ENCODE measurements at places on chromosomes 2 and 18.

GRCh38 chr2:88139203-88139702, 11.4 kb upstream of the FABP1 start:
- DNase-seq, result no peak

- DNase-seq, result peak; percentile 41
Measured at GRCh38 chr2:203022751-203023150, 8.1 kb downstream of the NBEAL1 start.

- DNase-seq, result no peak
Measured at GRCh38 chr2:112585873-112586464, 1.6 kb downstream of the CHCHD5 start.

DNA sequence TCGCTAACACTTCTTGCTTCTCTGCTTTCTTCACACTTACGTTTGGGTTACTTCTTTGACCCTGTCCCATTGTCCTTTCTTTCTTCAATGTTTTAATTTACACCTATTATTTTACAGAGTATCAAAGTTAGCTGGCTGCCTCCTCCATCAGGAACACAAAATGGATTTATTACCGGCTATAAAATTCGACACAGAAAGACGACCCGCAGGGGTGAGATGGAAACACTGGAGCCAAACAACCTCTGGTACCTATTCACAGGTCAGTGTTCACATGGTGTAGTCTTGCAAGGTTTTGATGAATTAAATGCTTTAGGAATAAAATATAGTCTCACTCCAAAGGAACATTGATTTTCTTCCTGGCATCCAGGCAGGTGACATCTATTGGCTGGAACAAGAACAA, 919.0 kb downstream of the MBD2 start:
- DNase-seq, result no peak

DNA sequence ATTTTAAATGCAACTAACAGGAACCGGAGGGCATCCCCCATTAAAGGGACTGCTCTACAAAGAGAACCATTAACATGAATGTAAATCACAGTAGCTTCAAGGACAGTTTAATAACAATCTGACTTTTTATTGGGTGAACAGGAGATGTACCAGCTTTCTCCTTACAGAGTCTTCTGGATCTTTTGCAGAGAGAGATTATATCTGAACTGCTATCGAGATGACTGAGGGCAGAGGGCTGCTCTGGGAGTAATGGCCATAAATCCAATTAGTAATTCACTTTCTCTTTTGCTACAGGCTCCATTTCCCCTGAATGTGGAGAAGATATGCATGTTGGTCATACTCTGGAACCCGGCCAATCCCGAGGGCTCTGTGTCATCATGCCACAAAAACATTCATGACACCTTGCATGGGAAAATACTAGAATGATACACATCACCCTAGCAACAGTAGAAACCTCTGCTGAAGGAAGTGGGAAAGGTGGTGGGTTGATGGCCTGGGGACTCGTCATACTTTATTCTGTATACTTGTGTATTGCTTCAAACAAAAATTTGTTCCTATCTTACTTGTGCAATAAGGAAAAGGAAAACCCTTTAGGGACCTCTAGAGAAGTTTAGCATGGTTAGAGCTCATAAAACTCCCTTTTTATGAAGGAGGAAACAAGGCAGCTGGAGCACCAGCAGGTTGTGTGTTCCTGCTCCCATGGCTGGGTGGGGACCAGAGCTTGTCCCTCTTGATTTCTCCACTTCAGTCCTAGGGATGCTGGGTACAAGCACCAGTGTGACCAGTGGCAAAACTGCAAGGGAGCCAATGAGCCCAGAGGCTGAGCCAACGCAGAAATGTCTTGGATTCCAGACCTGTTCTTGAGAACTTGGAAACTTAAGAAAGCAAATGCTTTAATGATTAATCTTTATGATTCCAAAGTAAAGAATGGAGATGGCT, 26.0 kb downstream of the CTAGE1 start:
- peak; percentile 95 for DNase-seq

DNA sequence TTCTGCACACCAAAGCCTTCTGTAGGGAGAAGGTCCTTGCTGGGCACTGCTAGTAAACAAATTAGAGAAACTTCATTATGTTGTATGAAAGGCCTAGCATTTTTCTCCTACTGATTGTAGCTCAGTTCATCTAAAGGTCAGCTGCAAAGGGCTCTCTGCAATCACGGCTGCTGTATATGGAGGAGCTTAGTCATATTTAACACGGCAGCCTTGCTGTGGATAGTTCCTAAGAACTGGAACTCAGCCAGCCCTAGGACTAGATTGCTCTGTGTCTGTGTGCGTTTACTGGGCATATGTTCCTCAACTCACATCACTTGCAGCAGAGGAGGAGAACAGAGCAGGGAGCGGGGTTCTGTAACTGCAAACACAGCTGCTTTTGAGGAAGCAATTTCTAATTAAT, 1103.9 kb upstream of the KLHL29 start:
- DNase-seq, result peak; percentile 9

DNA sequence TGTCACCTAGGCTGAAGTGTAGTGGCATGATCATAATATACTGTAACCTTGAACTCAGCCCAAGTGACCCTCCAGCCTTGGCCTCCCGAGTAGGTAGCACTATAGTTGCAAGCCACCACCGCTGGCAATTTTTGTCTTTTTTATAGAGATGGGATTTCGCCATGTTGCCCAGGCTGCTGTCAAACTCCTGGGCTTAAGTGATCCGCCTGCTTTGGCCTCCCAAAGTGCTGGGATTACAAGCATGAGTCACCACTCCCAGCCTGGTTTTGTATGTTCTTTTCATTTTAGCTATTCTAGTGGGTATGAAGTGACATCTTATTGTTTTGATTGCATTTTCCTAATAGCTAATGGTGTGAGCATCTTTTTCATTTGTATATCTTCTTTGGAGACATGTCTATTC, 11.3 kb upstream of the EXOC6B start:
- peak; percentile 30 for DNase-seq

DNA sequence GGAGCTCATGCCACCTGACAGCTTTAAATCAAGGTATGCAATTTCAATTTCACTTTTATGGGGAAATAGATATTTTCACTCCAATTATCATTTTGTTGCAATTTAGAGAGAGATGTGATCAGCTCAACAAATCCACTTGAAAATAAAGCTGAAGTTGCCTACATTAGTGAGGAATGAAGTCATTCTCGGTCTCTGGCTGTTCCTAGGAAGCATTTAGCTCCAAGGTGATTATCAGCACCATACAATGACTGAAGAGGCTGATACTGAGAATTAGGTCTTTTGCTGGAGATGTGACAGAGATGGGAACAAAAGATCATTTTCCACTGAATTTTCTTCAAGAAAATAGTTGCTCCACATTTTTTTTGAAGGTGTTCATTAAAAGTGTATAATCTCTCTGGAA, 1303.7 kb downstream of the DPP10 start:
- no peak for DNase-seq

DNA sequence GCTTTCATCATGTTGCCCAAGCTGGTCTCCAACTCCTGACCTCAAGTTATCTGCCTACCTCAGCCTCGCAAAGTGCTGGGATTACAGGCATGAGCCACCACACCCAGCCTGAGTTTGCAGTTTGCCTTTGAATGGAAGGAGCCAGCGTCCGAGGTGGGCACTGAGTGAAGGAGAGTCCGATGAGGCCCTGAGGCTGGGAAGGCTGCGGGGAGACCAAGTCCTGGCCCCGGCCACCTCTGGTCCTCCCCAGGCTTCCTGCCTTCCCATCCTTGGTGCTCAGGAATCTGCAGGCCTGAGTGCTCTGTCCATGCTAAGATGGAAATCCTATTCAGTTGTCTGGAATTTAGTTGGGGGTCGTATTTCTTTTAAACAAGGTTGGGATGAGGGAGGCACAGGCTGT, 82.9 kb downstream of the SMIM21 start:
- DNase-seq, result no peak

GRCh38 chr18:9734189-9734588, 26.1 kb downstream of the RAB31 start:
- no peak for DNase-seq

- no peak for DNase-seq
Measured at GRCh38 chr2:216690456-216690852, 4.9 kb downstream of the IGFBP5 start.

DNA sequence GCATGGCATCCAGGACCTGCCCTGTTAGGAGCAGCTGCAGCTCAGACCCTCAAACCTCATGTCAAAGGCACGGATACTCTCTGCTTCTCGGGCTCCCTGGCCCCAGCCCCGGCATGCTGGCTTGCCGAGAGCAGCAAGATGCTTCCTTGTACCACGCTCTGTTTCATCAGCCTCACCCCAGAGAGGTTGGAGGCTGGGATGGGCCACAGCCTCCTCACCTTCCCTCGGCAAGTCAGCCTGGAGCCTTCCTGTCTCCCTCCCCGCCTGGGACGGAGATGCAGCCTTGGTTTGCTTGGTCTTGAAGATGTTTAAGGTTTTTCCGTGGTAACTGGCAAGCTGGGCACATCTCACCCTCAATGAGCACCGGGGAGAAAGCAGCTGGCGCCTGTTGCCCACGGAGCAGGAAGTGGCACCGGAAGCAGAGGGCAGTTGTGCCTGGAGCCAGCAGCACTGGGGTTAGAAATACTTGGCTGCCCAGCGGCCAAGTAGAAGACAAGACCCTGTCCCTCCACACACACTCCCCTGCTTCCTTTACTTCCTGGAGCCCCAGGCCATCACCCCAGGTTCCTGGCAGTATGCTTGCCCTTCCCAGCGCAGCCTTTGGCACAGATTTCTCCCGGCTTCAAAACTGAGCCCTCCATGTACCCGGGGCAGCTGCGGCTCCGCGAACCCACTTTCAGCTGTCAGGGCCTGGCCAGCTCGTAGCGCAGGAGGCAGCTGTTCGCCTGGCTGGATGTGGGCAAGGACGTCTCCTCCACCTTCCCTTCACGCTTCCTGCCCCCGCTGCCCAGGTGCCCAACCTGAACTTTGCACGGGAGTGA, 17.4 kb downstream of the FBLN7 start:
- no peak for DNase-seq

GRCh38 chr18:53861185-53861584, 363.3 kb downstream of the MBD2 start:
- DNase-seq, result no peak

DNA sequence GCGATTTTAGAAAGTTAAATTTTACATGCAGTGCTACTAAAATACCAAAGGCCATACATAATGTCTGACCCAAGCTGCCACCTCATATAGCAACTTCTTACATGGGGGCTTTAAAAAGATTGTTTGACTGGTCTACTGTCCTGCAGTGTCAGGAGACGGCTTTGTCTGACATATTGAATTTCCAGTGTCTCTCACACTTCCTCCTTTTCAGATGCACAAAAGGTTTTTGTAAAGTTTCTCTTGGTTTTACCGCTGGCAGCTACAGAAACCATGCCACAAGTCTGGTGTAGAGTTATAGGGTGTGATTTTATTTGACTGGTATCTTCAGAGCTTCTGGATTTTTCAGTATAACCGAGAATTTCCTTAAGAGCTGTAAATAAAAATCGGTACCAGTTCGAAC, 1.1 kb upstream of the ASAP2 start:
- DNase-seq, result no peak

DNA sequence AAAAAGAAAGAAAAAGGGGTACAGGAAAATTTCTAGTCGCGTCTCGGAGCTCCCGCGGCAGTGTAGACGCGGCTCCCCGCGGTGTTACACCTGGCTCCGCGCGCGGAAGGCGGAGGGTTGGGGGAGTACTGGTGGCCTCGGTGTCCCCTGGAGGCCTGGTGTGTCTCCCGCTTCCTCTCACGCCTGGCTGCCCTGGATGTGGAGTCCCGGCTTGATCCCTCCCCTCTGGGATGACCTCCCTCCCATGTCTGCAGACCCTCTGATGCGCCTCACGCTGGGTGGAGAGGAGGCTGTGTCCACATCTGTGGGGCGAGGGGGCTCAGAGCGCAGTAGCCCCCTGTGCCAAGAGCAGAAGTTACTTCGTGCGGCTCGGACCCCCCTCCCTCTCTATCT, 1.2 kb downstream of the KIF5C start:
- DNase-seq, result no peak

GRCh38 chr2:219290381-219291171, 11.4 kb downstream of the DNAJB2 start:
- no peak for DNase-seq

- DNase-seq, result no peak
Measured at GRCh38 chr2:212538305-212539071, at the start of gene ERBB4. Gene ERBB4 (minus strand): TSS chr2:212538802. CDS start chr2:212538530, 272 bp downstream.

DNA sequence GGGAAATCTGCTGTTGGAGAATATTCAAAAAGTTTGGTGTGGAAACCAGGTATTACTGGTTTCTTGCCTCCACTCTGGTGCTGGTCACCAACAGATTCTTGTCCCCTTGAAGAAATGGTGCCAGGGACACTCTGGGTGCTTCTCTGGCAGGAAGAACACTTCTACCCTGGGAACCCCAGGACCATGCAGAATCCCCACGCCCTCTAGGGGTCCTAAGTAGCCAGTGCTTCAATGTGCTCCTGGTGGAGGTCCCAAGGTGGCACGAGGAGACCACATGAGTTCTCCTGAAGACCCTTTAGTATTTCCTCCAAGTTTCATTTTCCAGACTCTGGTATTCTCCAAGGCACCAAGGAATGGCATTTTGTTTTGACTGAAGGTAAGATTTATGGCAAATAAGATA, 380.6 kb downstream of the TSN start:
- peak; percentile 8 for DNase-seq

DNA sequence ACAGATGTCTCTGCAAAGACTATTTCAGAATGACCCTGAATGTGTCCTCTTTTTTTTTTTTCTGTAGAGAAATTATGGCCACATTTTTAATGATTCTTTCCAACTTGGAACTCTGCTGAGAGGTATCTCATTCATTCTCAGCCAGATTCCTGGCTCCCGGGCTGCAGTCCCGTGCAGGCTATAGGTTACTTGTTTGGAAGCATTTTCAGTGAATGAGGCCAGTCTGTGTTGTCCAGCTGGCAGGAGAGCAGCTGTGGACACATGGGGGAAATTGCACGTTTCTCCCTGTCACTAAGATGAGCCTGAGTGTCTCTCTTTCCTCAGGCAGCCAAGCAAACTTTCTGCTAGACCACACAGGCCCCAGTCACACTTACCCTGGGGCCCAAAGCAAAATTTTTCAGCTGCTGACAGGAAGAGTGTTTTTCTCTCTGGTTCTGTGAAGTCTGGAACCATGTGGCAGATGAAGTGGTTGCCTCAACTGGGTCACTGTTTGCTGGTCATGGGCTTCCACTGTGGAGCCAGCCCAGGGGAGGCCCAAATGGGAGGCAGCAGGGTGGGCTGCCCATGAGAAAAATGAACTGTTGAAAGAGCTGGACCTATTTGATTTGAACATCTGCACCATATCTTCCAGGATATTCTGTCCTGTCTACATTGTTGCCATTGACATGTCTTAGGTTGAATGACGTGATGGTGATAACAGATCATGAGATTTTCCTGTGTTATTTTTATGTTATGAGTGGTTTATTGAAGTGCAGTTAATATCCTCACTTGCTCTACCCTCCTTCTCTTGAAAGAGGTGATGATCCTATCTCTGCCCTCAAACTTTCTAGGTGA, 431.2 kb downstream of the LPIN1 start:
- peak; percentile 30 for DNase-seq

All from fibroblast of mammary gland (primary cell).